ENCODE measurements at places on chromosomes 13 and 19. TPM values are rescaled to one million over a fixed set of nuclear protein-coding genes. Genes with fewer than 3 reads are reported as not detected.

The TCF3 gene
- 55.0 TPM for total RNA-seq

The KL gene
- not detected for total RNA-seq

The ZNF723 gene
- total RNA-seq = not detected

The PTH2 gene
- not detected for total RNA-seq

The CYP2A7 gene
- not detected for total RNA-seq

The INTS6 gene
- total RNA-seq = 40.5 TPM

The SLC46A3 gene
- 11.2 TPM for total RNA-seq

The ZNF724 gene
- 2.5 TPM for total RNA-seq

The PRTN3 gene
- not detected for total RNA-seq

The RNF17 gene
- not detected for total RNA-seq

The SHFL gene
- 22.4 TPM for total RNA-seq

The TSHZ3 gene
- total RNA-seq = 9.4 TPM

The KRTDAP gene
- not detected for total RNA-seq

The PLIN3 gene
- 224 TPM for total RNA-seq

The ZBTB45 gene
- total RNA-seq = 8.5 TPM

The LHB gene
- total RNA-seq = not detected

The REEP6 gene
- 1.8 TPM for total RNA-seq

The ZNF154 gene
- 7.6 TPM for total RNA-seq

The PSMD8 gene
- total RNA-seq = 285 TPM

The JSRP1 gene
- 0.72 TPM for total RNA-seq

The KIR3DL2 gene
- not detected for total RNA-seq

The GARIN5B gene
- total RNA-seq = not detected

The OR4F17 gene
- not detected for total RNA-seq

The CPT1C gene
- total RNA-seq = 17.0 TPM

The ZNF536 gene
- not detected for total RNA-seq

The ZNF136 gene
- total RNA-seq = 8.7 TPM

The ATG4D gene
- total RNA-seq = 11.6 TPM

The RASGRP4 gene
- total RNA-seq = not detected

The SMARCA4 gene
- 52.2 TPM for total RNA-seq

The ZFP14 gene
- 4.3 TPM for total RNA-seq

The HIPK4 gene
- 0.36 TPM for total RNA-seq

The GNG7 gene
- 0.29 TPM for total RNA-seq

The KLF1 gene
- total RNA-seq = not detected

The F7 gene
- total RNA-seq = not detected

The TNNT1 gene
- total RNA-seq = not detected

Data from osteoblast (primary cell).